Left renal cortex interstitium (tissue), 4 donors: ENCODE measurements at places on chromosomes 1 and 21. TPM values are rescaled to one million over a fixed set of nuclear protein-coding genes. Genes with fewer than 3 reads are reported as not detected.

DNA sequence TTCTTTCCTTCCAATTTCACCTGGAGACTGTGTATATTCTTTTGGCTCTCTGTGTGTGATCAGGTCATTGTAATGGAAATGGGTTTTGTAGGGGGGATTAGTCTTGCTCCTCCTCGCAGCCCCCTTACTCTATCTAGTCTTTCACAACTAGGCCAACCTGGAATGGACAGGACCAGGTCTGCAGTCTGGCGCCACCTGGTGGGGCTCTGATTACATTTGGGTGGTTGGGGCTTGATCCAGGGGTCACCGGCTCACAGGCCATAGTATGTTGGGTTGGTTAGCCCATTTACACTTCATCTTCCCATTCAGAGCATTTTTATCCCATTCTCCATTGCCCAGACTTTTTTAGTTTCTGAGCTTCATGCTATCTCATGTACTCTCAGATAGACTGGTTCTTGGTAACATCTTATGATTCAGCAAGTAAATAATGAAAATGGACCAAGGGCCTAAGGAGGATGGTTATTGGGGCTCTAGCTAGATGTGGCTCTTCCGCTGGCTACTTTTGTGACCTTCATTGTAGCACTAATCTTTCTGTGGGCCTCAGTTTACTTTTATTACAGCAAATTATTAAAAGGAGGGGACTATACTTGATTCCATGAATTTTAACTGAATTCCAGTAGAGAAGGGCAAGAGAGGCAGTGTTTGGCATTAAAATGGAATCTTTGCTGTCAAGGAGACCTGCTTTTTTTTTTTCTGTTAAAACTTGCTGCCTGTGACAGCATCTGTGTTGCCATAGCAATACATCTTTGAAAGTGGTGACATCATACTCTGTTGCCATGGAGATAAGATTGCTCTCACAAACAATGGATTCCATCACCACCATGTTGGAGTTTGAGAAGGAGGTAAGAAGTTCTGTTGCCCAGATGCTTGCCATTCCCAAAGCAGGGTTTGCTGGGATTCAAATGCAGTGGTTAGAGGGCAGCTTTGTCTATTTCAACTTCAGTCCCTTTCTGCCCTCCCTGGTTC, 150.1 kb downstream of the PLXNA2 start:
- no peak for DNase-seq

IL22RA1 gene
- 3.9 TPM for polyA plus RNA-seq

GRCh38 chr1:15525050-15526020, 1.3 kb upstream of the DNAJC16 start:
- no peak for DNase-seq

GRCh38 chr1:170537798-170538503, 6.0 kb downstream of the GORAB start:
- no peak for DNase-seq

- DNase-seq = no peak
These were observed 13.8 kb downstream of the INTS7 start for GRCh38 chr1:212021563-212021962.

GRCh38 chr1:158124999-158125398, 55.7 kb upstream of the CD1D start:
- DNase-seq = peak; percentile 95

DNA sequence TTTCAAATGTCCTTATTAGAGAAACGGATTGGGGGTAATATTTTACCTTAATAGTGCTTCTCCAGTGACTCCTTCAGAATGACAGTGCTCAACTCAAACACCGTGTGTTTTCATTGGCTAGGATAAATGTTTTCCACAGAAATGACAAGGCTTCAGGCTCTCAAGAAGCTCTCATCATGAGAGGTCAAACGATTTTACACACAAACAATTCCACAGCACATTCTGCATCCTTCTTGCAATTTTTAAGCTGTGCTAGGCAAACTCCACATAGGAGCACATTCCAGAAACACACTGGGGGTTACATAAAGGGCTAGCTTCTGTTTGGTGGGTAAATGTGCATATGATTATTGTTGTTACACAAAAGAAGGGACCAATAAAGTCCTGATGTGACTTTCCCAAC, 75.5 kb upstream of the IPO9 start:
- DNase-seq = no peak

- no peak for DNase-seq
These were observed 2.6 kb downstream of the ALPL start for GRCh38 chr1:21511579-21512522.

DNA sequence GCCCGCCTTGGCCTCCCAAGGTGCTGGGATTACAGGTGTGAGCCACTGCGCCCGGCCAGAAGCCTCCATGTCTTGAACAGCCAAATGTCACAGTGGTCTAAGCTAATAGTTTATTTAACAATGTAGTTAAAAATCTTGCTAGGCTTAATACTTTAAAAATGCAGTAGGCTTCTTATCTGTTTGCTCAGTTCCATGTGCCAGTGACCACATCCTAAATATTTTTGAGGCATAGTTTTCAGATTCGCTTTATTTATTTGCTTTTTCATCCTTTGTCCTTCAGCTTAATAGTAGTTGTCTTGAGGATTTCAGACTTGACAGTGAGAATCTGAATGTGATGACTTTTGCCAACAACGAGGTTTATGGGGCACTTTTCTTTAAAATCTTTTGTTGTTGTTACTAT, 59.9 kb upstream of the PRRX1 start:
- DNase-seq = no peak

NCAM2 gene
- polyA plus RNA-seq = 5.6 TPM
